Putamen (tissue), 1 donor: ENCODE measurements at places on chromosomes 3 and 15.

- DNase-seq, result no peak
Observed at GRCh38 chr3:13343601-13344000, 76.5 kb downstream of the NUP210 start.

- no peak for DNase-seq
Observed at GRCh38 chr3:189636048-189636447, 4.9 kb downstream of the TP63 start.

- no peak for DNase-seq
Observed at GRCh38 chr3:69326855-69327300, 59.0 kb downstream of the FRMD4B start.

GRCh38 chr3:47379411-47379899 lies 1.4 kb upstream of the PTPN23 start:
- no peak for DNase-seq

DNA sequence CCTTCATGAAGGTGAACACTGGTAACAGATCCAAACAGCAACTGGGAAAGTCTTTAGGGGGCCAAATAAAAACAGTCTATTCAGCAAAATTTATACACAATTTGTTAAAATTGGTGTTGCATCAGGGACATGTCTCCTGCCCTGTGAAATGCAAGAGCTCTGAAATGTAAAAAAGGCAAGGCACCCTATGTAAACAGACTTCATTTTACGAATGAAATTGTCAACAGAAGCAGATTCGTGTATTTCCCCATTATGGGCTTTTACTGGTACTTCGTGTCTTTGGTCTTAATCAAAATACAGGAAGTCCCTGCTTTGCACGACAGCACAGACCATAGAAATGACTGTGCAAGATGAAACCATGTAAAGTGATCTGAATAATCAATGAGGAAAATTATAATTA lies 127.3 kb upstream of the THBS1 start:
- no peak for DNase-seq

DNA sequence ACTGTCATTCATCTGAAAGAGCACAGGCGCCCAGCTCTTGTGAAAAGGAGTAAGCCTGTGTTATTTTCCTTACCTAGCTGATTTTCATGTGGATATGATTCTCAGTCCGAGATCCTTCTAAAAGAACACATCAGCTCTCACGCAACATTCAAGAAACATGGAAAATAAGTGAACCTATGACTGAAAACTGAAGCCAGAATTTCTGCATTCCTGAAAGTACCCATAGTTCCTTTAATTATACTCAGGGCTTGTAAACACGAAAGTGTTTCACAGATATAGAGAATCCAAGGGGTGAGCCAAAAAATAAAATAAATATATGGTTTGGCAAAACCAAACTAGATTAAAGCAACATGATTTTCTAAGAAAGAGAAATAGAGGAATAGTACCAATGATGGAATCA lies 100.8 kb upstream of the CHMP2B start:
- no peak for DNase-seq

- peak; percentile 23 for DNase-seq
Observed at GRCh38 chr3:46705022-46705530, 3.9 kb downstream of the TMIE start.

DNA sequence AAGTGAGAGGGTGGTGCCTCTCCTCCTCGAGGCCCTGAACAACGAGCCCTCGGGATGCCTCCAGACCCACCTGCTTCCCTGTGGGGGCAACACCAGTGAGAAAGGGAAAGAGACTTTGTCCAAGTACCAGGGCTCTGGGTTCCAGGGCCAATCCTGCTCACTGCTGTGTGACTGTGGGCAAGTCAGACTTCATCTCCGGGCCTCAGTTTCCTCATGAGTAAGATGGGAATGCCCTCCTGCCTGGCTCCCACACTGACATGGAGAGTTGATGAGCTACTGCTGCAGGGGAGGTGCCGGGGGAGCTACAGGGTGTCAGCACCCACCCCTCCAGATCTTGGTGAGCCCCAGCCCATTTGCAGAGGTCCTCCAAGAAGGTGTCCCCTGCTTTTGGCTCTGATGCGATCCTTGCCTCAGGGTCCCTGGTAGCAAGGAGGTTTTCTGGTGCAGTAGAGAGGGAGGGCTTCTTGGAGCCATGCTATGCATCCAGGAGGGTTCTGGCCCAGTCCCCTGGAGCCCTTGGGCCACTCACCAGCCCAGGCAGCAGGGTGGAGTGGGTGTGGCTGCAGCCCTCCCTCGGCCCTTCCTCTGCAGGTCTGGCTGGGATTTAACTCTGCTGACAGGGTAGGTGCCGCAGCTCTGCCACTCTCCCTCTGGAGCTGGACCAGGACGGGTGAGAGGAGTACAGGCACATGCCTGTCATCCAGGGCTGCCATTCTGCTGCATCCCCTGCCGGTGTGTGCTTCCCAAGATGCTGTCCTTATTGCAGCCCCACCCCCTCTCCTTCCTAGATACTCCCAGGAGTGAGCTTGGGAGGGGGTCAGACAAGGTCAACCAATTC lies 26.9 kb downstream of the LOXL1 start:
- no peak for DNase-seq

- DNase-seq, result no peak
Observed at GRCh38 chr3:150757364-150757763, 5.6 kb downstream of the SIAH2 start.

DNA sequence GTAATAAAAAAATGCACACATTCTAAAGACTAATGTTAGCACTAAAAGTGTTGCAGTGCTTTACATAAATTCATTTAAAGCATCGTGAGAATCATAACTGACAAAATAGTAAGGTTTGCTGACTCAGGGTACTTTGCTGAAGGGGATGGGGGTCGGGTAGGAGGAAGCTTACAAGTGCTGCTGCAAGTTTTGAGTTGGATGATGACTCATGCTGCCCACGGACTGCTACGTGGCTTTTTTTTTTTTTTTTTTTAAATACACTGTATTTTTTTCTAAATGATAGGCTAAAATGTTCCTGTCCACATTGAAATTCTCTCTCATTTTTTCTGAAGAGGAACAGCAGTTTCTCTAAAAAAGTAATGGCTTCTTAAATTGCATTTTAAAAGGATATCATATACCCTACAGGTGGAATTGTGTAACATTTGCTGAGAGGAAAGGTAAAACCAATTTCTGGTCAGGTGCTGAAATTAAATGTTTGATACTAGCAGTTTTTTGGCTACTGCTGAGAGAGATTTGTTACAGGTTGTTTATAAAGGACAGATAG lies 2.2 kb downstream of the MAPK6 start:
- DNase-seq, result peak; percentile 78

DNA sequence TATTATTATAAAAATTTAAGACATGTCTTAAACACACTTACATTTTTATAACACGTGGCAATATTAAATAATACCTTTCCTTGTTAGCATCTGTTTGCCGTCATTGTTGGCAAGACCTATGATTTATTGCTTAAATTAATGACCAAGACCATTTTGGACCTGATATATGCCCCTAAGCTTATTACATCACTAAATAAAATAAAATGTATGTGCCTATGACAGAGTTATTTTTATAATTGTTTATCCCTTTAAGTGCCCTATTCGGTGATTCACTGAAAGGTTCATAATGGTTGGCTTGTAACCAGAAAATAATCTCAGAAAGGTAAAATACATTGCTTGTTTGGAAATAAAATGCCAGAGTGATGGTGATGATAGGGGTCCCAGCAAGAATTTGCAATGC lies 17.5 kb downstream of the CDIN1 start:
- no peak for DNase-seq

DNA sequence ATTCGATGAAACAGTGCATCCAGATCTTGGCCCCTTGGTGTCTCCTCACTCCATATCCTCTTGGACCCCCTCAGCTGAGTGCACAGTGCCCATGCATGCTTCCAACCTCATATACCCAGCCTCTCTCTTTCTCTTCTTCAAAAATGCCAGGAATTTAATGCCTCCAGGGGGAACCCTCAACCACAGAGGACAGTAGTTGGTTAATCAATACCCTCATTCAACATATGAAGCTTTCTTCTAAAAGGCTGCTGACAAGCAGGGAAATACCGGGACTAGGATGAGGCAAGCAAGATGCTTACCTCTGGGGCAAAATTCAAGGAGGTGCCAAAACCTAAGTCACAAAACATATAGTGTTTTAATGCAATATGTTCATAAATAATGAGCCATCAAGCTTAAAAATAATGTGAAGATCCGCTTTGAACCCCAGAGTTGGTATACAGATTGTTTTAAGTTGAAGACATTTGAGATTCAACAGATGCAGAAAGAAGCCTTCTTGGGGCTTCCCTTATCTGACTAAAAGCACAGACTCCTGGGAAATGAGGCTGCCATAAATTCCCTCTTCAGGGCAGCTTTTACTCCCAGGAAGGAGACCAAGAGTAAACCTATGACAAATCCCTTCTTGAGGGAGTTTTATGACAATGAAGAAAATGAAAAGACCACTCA lies 48.2 kb upstream of the FHIT start:
- no peak for DNase-seq

GRCh38 chr3:128456776-128457715 lies 9.6 kb downstream of the DNAJB8 start:
- no peak for DNase-seq

DNA sequence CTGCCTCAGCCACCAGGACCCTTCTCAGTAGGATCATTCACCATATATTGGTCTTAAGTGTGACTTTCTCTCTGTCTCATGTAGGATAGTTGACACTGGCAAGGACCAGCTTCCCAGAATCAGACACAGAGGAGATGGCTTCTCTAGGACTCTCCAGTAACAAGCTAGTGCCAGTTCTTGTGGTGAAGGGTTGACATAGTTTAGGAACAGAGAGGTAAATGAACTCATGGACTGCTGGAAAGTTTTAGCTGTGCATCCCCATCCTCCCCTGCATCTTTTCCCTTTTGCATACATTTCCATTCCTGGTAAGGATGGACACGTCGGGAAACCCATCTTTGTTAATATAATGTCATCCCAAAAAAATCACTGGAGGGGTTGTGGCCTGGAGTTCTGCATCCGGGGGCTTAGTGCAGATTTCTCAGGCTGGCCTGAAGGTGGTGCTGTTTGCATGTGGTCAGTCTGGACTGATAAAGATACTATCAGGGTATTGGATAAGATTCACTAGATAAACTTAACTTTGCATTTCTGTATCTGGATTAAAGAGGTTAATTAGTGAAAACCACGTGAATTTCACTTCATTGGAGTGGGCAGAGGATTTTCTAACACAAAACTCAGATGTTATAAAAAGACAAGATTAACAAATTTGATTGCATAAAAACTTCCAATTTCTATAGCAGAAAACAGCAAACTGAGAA lies 110.8 kb downstream of the TBC1D2B start:
- peak; percentile 19 for DNase-seq

GRCh38 chr3:33645060-33645647 lies 72.9 kb downstream of the CLASP2 start:
- peak; percentile 51 for DNase-seq
